ENCODE measurements at places on chromosomes 6 and 20. TPM values are rescaled to one million over a fixed set of nuclear protein-coding genes. Genes with fewer than 3 reads are reported as not detected.

DNA sequence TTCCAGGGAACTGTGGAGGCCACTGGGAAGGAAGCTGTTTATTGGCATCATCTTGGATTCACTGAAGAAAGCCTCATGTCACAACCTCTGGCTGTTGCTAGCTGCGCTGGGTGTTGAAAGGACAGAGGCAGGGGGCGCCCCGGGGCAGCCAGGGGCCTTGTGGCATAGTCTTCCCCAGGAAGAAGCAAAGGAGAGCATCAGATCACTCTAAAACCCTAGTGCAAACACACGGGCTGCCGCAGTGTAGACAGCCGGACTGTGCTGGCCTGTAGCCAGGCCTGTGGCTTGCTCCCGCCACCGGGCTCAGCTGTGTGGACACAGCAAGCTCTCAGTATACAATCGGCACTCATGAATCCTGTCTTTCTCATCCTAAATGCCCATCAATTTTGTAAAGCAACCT lies 23.8 kb upstream of the SMOC2 start:
- DNase-seq: no peak

- DNase-seq: no peak
These were observed 432.8 kb downstream of the CD83 start for GRCh38 chr6:14550410-14550809.

DNA sequence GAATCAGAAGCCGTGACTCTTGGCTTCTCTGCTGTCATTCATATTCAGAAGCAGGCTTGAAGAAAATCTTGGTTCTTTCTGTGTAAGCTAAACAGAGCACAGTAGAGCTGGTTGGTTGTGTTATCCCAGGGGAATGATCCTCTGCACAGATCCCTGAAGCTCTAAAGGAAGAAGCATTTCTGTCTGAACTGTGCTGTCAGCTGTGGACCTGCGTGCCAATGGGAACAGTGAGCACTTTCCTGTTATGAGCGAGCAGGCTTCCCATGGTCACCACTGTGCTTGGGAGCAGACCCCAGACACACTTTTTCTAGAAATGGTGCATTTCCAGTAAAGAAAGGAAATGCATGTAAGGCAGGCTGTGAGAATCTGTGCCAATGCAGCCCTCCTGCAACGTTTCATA lies 490.2 kb downstream of the EPM2A start:
- DNase-seq: no peak

DNA sequence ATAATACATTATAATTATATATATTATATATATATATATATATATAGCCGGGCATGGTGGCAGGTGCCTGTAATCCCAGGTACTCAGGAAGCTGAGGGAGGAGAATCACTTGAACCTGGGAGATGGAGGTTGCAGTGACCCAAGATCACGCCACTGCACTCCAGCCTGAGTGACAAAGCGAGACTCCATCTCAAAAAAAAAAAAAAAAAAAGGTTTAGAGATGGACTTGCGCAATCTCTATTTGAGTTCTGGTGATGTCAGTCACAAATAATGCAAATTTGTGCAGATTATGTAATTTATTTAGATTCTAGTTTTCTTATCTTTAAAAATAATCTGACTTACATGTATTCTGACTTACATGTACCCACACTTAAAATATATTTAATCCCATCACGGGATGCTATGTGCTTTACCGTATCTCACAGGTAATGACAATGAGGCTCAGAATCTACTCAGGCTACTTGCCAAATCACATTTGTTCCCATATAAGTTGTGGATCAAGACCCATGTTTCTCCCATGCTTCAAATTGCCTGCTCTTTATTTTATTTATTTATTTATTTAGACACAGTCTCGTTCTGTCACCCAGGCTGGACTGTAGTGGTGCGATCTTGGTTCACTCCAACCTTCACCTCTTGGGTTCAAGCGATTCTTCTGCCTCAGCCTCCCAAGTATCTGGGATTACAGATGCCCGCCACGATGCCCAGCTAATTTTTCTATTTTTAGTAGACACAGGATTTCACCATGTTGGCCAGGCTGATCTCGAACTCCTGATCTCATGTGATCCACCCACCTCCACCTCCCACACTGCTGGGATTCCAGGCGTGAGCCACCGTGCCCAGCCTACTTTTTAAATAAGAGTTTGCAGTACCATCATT lies 7.6 kb upstream of the UST start:
- no peak for DNase-seq

DNA sequence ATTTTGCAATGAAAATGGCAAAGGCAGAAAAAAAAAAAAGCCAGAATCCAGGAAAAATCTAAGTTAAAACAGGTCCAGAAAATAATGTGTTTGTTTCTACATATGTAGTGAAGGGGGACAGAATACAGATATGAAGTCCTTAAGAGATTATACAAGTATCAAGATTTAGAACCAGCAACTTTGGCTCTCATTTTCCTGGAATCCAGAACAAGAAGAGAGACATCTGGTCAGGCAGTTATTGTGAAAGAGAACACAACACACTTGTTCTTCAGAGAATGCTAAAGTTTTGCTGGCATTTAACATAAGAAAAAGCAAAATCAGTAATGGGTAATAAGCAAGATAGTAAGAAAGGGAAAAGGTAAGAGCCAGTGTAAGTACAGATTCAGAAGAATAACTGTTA lies 21.1 kb downstream of the BAG2 start:
- no peak for DNase-seq

DNA sequence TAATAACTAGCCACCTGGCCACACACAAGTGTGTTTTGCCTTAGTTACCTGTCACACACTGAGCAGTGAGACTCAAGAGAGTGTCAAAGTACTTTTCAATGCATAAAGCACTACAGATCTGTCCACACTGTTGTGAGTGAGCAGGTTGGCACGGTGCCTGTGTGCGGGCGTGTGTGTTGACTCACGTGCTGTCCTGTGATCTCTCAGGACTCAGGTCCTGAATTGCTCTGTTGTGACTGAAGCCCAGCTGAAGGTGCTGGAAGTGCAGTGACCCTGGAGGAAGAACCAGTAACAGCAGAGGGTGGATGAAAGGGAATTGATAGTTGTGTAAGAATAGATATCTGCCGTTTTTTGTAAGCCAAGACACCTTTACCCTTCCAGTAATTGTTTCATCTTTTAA lies 18.3 kb downstream of the SLC16A10 start:
- DNase-seq: no peak

GRCh38 chr6:2547355-2547754 lies 203.4 kb downstream of the MYLK4 start:
- no peak for DNase-seq

- DNase-seq: no peak
These were observed 45.3 kb downstream of the MAK start for GRCh38 chr6:10793035-10793434.

- no peak for DNase-seq
These were observed 9.7 kb downstream of the RPS6KA2 start for GRCh38 chr6:166617359-166617758.

- no peak for DNase-seq
These were observed 23.6 kb upstream of the FANCE start for GRCh38 chr6:35428421-35429149.

DNA sequence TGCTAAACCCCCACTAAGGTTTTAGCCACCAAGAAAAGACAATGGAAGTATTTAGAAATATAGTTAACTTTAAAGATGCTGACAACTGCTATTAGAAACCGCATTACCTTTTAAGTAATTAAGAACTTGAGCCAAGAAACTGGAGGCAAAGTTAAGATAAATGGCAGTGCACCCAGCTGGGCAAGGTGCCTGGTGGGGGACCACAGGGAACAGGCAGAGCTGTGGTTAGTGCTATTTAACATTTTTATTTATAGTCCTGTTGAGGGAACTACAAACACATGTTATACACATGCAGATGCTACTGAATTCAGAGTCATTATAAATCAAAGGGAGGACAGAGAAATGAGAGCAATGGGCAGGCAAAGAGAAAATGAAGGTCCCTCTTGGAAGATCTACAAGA lies 447.9 kb downstream of the TFAP2B start:
- DNase-seq: no peak

- no peak for DNase-seq
These were observed 263.2 kb downstream of the DLL1 start for GRCh38 chr6:170027647-170028043.

DNA sequence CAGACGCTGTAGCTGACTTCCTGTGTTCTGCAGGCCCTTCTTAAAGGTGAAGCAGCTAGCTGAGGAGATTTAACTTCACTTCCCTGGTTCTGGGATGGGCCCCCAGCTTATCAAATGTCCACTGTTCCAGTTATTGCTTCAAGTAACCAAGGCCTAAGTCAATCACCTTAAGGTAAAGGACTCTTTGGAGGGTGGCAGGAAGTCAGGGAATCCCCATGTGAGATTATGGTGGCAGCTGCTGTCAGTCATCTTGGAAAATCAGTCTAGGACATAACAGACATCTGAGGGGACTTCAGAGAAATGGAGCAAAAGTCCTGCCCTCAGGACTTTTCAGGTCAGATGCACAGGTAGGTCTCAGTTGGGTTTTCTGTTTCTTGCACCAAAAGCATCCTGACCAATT lies 3.8 kb downstream of the ELOVL5 start:
- no peak for DNase-seq

GRCh38 chr20:18904624-18905023 lies 91.0 kb downstream of the SCP2D1 start:
- DNase-seq: no peak

GRCh38 chr6:138545621-138545980 lies 46.3 kb upstream of the NHSL1 start:
- DNase-seq: no peak

- DNase-seq: no peak
These were observed 1190.5 kb upstream of the EYS start for GRCh38 chr6:66897576-66897975.

DNA sequence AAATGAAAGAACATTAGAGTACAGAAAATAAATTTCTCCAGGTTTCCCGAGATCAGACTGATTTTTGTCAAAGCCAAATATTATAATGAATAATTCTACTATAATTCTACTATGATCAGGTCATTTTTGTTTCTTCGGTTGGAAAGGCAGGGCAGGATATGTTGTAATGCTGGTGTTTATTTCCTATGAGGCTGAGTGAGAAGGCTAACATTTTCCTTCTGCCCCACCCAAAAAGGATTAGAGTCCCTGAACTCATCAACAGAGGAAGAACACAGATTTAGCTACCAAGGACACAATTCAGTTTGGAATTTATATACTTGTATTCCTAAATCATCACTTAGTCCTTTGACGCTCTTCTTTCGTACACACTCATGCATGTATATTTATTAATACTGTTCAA lies 318.9 kb downstream of the SYNE1 start:
- DNase-seq: no peak

GRCh38 chr6:165841153-165841558 lies 178.1 kb upstream of the PDE10A start:
- no peak for DNase-seq

DNA sequence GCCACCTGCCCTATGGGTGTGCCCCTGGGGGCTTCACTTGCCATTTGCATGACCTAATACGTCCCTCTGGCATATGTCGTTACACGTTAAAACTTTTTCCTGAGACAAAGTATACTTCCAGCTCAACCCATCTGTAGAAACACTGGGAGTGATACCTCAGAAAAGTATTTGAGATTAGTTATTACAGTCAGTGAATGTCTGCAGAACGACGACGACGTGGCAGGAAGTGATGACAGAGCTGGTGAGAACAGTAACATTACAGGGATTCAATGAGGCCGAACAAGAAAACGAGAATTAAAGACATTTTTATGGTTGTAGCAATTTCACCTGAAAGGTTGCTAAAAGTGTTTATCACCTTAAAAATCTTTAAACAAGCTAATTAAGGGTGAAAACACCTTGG lies 40.2 kb downstream of the SASH1 start:
- DNase-seq: no peak

LAMA2 gene
- total RNA-seq: 217 TPM

KCNK5 gene
- total RNA-seq: 0.41 TPM

MUCL3 gene
- total RNA-seq: 13.8 TPM

GMEB2 gene
- 10.0 TPM for total RNA-seq

RNF8 gene
- total RNA-seq: 16.6 TPM

PHACTR1 gene
- total RNA-seq: 42.9 TPM

Measured in thoracic aorta (tissue), 2 donors.